ENCODE measurements at places on chromosomes 16 and 17.

DNA sequence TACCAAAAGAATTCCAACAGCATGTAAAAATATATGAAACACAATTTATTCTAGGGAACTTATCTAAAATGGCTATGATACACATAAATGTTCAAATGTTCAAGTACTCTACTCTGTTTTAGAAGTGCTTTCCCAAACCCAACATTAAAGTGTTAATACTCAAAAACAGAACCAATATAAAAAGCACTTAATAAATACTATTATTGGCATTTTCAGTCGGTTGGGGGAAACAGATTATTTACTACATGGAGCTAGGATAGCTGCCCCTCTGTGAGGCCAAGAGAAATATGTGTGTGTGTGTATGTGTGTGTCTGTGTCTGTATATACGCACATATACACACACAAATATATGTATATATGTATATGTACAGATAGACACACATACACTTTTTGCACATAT lies 32.1 kb upstream of the BRIP1 start:
- DNase-seq: no peak

DNA sequence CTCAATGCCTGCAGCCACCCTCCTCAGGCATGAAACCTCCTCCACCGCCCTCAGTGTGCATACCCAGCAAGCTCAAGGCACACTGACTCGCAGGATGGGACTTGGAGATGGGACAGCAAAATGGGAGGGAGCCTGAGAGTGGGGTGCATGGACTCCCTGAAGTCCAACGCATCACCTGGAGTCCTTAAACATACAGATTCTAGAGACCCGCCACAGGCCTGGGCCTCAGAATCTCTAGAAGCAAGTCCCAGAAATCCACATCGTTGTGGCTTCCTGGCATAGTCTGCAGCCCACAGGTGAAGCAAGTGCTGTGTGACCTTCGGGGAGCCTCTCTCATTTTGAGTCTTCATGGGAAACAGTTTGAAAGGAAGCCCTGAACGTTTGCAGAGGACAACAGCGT lies 3.6 kb upstream of the TBX21 start:
- no peak for DNase-seq

DNA sequence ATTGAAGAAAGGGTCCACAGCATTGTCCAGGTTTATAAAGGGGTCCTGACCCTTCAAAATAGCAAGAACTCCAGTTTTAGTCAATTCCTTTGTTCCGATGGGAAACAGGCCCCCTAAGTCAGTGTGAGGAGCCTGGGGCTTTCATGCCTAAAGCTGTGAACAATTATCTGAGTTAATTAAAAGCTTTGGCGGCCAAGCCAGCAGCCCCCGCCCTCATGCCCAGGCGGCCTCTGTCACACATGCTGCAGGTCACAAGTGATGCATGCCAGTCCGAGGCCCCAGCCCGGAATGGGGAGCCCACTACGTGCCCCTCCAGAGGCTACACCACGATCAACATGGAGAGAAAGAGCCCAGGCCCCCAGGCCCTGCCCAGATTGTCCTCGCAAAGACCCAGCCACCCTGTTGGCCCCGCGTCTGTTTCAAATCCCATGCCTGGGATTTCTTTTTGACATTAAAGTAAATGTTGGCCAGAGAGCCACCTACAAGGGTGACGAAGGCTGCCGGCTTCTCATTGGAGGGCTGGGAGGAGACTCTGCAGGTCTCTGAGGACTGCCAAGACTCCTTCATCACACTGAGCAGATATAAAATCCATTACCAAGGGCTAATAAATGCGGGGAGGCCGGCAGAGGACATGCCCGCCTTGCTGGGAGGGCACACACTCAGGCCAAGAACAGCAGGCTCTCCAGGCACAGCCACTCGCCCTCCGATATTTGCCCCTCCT lies 14.5 kb upstream of the PITPNM3 start:
- no peak for DNase-seq

DNA sequence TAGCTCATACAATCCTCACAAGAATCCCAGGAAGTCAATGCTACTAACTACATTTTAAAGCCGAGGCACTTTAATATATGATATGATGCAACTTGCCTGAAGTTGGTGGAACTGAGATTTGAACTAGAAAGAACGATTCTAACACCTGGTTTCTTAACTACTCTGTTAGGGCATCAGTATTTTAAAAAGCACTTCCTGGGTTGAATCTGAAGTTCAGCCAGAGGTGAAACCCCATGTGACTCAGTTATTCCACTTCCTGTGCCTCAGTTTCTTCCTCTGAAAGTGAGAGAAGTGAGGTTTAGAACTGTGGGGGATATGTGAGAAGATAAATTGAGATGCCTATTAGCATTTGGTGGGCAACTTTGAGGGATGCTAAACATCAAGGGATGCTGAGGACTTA lies 129.4 kb upstream of the ANKFN1 start:
- DNase-seq: no peak

DNA sequence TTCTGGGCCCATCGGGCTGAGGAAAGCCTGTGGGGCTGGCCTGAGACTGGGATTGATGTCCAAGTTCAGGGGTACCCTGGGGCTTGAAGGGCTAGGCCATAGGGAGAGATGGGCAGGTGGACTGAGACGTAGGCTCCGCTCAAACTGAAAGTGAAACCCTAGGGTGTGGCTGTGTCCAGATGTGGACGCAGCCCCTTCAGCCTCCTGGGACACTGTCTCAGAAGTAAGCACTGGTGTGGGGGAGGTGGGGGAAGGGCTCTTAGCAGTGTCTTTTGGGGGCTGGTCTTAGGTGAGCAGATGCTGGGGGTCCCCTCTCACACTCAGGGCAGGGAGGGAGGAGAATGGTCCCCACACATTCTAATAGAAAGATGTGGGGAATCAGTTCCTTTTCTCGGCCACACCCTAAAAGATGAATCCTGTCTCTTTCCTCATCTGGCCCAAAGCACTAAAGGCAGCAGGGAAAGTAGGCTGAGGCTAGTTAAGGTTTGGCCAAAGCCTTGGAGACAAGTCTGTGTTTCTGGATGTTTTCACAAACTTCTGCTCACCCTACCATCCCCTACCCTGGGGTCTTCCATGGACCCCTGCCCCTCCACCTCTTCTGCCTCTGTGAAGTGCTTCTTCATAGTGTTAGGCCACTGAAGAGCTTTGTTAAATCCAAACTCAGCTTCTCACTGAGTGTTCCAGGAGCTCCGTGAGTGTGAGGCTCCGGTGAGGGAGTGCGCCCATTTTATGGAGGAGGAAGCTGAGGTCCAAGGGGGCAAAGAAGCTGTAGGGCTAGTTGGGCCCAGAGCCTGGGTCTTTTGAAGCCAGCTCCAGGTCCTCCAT lies 5.6 kb downstream of the FMNL1 start:
- DNase-seq: no peak

DNA sequence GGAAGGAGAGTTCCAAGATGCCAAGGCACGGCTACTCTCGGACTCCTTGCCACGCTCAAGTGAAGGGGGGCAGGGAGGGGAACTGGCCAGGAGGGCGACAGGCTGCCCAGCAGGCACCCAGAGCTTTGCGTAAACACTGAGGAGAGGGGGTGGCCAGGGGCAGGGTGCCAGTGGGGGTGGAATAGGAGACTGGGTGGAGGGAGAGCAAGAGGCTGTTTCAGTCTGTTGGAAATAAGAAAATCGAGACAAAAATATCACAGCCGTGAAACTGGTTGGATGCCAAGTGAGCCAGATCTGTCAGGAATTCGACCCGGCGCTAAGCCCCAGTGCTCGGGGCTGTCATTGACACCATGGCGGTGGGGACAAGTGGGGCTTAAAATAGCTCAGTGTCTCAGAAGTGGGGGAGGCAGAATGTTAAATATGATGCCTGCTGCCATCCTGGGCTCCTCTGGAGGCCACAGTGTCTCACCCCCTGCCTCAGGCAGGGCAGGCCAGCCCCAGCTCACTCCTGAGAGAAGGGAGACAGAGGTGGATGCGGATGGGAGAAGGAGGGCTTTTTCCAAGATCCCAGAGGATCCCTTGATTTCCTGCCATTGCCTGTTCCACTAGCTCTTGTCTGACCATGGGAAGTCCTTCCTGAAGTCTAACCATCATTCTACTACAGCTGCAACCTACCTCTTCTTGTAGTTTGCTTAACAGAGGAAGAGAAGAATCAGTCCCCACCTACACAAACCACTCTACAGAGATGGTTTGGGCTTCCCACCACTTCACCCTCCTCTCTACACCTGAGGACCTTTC lies 9.5 kb downstream of the PNMT start:
- no peak for DNase-seq

DNA sequence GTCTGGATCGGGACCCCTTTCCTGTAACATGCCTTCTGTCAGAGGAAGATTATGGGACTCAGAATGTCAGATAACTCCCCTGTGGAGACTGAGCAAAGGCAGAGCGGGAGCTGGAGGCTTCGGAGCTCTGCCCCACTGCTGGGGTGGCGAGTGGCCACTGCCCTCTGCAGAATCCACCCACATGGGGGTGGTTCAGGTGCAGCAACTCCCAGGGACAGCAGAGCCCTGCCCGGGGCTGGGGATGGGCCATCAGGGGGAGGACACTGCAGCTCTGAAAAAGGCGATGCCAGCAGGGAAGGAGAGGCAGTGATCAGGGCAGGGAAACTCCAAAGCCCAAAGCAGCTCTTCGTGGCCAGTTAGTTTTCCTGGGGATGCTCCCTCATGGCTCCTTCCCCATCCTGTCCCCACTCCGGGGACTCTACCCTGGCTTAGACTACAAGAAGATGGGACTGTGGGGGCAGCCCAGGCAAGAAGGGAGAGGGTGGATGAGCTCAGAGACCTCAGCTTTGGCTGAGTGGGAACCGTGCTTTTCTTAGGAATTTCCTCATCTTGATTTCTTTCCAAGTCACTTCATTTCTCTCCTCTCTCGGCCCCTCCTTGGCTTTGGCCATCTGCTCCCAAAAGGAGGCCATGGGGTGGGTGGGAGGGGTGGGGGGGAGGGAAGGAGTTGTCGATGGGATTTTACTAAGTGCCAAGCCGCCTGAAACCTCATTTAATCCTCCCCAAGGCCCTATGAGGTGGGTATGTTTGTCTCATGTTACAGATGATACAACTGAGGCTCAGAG lies 4.0 kb downstream of the CA4 start:
- DNase-seq: no peak

GRCh38 chr17:83012200-83012785 lies 67.1 kb upstream of the METRNL start:
- DNase-seq: no peak

GRCh38 chr16:5364186-5364585 lies 266.6 kb upstream of the EEF2KMT start:
- no peak for DNase-seq

- no peak for DNase-seq
Observed at GRCh38 chr17:8744086-8744785, 400 bp downstream of the CCDC42 start.

DNA sequence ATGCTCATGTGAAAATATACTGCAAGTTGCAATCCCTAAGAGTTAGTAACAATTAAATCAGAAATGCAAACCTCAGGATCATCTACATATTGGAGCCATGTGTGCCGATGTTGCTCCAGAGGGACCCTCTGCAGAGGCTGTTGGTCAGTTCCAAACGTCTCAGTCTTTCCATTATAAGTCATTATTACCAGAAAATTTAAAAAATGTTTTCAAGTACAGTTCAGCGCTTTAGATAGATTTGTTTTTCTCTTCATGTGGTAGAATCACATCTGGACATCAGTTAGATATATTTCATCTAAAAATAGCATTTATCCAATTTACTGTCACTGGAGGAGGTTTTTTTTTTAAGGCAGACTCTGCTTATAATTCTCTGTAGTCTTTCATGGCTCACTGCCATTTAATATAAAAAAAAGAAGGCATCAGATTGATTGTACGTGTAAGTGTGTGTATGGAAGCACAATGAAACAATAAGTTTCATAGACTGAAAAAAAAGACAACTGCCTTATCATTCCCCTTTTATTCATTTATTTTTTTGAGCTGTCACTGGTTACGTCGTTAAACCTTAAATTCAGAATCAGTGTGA lies 46.1 kb upstream of the MARCHF10 start:
- no peak for DNase-seq

- peak; percentile 39 for DNase-seq
Observed at GRCh38 chr16:84672276-84673202, 24.2 kb downstream of the KLHL36 start.

GRCh38 chr17:79459003-79459655 lies 151.7 kb downstream of the RBFOX3 start:
- DNase-seq: no peak

DNA sequence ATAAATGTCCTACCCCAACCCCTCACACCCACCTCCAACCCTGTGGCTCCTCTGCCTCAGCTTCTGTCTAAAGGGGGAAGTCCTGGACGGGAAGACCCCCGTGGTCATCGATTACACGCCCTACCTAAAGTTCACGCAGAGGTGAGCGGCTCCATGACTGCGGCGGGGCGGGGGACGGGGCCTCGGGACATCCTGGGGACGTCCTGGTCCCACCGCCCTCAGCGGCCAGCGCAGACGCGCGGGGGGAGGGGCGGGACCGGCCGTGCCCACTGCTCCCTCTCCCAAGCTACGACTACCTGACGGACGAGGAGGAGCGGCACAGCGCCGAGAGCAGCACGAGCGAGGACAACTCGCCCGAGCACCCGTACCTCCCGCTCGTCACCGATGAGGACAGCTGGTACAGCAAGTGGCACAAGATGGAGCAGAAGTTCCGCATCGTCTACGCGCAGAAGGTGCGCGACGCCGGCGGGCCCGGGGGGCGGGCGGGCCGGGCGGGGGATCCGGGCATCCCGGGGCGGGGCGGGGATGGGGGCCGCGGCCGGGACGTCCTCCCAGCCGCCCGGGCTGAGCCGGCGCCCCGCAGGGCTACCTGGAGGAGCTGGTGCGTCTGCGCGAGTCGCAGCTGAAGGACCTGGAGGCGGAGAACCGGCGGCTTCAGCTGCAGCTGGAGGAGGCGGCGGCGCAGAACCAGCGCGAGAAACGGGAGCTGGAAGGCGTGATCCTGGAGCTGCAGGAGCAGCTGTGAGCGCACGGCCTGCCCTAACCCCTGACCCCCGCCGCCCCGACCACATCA lies 6.7 kb downstream of the RUNDC3A start:
- DNase-seq: no peak

- DNase-seq: no peak
Observed at GRCh38 chr16:19822533-19822932, 62.1 kb downstream of the GPRC5B start.

DNA sequence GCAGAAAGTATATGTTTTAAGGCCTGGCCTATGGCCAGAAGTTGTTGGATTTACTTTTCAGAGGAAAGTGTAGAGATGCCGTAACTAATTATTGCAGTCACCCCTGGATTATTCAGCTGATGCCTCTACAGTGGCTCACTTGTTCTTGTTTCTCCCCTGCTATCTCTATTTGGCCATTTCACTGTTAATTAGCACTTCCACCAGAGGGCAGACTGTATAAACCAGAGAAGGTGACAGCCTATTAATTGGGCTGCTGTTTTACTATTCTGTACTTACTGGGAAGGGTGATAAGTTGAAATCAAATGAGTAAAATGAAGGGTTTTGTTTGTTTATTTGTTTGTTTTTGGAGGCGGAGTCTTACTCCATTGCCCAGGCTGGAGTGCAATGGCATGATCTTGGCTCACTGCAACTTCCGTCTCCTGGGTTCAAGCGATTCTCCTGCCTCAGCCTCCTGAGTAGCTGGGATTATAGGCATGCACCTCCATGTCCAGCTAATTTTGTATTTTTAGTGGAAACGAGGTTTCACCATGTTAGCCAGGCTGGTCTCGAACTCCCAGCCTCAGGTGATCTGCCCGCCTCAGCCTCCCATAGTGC lies 66.0 kb downstream of the CDK12 start:
- peak; percentile 19 for DNase-seq

Measured in NCI-H1436 (cell line).